ENCODE measurements at places on chromosomes 11 and 22. TPM values are rescaled to one million over a fixed set of nuclear protein-coding genes. Genes with fewer than 3 reads are reported as not detected.

DNA sequence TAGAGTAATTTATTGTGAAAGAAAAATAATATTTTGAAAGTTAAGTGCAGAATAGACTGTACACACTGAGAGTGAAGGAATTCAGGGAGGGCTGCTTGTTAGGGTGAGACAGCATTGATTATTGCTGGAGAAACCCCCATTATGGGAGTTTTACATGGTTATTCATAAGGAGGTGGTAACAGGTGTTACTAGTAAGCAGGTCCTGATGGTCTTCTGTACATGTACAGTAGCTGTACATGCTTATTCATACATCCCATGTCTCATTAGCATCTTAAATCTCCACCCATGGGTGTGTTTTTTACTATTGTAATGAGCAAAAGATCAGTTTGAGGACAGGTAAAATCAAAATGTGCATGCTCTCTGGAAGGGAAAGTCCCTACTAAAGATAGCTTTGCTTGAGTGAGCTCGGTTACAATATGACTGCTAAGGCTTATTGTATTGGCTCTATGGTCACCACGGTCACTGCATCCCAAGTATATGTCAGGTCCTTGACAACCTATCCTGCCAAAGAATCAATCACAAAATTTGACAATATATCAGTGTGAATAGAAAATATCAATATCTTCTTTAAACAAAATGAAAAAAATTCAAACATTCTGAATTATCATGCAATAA is 6.2 kb downstream of the KDM4F start:
- H3K36me3 ChIP-seq = no peaks in the 10 kb centered on the region
- H3K4me1 ChIP-seq = no peaks in the 10 kb centered on the region
- no peak overlapping the region for H3K4me3 ChIP-seq
- H3K27me3 ChIP-seq = no peaks in the 10 kb centered on the region
- no peak for DNase-seq

- no peak overlapping the region for H3K4me3 ChIP-seq
- peaks cover 33% of the 10 kb centered on the region for H3K4me1 ChIP-seq
- no peak for DNase-seq
- H3K27ac ChIP-seq = peak overlapping the region; percentile 5
- no peaks in the 10 kb centered on the region for H3K27me3 ChIP-seq
Measured at GRCh38 chr11:46513934-46514342, 79.9 kb downstream of the AMBRA1 start.

Gene NELL1
- 0.39 TPM for total RNA-seq

Gene LYVE1
- total RNA-seq = 0.94 TPM

GRCh38 chr22:25661073-25661472 is 80.9 kb upstream of the MYO18B start:
- H3K27me3 ChIP-seq = no peaks in the 10 kb centered on the region
- no peaks in the 10 kb centered on the region for H3K36me3 ChIP-seq
- 0 out of 2 replicates have a peak, but pooled peaks cover 3% of the 10 kb centered on the region for H3K4me1 ChIP-seq
- no peak overlapping the region for H3K27ac ChIP-seq
- DNase-seq = no peak
- H3K4me3 ChIP-seq = no peak overlapping the region

Gene SAA4
- not detected for total RNA-seq

Gene CRYBB2
- 1.0 TPM for total RNA-seq

- H3K27ac ChIP-seq = no peak overlapping the region
- H3K4me1 ChIP-seq = peaks cover 5% of the 10 kb centered on the region
- H3K4me3 ChIP-seq = no peak overlapping the region
Measured at GRCh38 chr11:111660822-111661221, 58.6 kb downstream of the SIK2 start.

DNA sequence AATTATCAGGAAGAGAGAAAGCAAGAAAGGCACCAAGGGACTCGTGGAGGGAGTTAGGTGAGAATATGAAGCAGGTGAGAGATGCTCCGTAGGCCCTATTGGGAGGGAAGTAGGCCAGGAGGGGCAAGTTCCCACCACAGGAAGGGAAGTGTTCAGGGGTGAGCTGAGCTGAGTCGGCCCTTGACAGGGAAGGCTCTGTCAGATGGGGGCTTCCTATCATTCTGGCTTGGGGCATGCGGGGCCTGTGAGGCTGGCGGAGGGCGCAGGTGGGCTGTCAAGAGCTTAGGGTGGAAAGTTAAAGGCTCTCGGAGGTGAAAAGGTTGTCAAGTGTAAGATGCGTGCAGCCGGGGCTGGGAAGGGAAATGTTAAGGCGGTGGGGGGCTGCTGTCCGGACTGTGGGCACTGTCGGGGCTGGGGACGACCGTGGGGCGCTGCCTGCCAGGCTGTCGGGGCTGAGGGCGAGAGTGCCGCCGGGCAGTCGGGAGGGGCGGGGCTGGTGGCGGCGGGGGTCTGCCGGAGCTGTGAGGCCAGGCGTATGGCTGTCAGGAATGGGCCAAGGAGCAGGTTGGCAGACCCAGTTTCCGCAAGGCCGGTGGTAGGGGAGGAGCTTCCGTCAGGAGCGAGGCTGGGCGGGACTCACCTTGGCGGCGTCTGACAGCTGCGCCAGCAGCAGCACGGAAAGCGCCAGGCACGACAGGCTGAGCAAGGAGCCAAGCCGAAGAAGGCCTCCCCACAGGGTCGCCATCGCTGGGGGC is 496 bp downstream of the TMEM9B start:
- H3K27ac ChIP-seq = peak overlapping the region; percentile 95
- H3K4me3 ChIP-seq = peak overlapping the region; percentile 97
- DNase-seq = peak; percentile 92

Gene TMEM191C
- 2.8 TPM for total RNA-seq

GRCh38 chr11:64850979-64851567 is 6.6 kb upstream of the CDC42BPG start:
- no peaks in the 10 kb centered on the region for H3K36me3 ChIP-seq
- no peak overlapping the region for H3K4me3 ChIP-seq
- H3K4me1 ChIP-seq = peaks cover 9% of the 10 kb centered on the region
- DNase-seq = peak; percentile 67

DNA sequence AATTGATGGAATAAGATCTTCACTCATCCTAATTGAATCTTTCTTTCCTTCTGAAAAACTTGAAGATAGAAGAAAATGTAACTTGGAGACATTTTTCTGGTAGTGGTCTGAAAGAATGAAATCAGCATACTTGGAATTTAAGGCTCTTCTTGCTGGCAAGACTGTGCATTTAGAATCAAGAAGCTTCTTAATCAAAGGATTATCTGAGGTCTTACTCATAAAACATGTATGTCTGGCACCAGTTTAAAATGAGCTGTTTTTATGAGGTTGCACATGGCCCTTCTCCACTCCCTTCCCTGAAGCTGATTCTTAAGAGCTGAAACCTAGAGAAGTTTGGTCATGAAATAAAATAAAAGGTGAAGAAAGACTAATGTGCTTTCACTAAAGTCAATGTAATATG is 77.3 kb downstream of the ARHGEF12 start:
- H3K27ac ChIP-seq = no peak overlapping the region
- H3K4me1 ChIP-seq = no peaks in the 10 kb centered on the region
- DNase-seq = no peak
- H3K4me3 ChIP-seq = no peak overlapping the region
- H3K36me3 ChIP-seq = no peaks in the 10 kb centered on the region

- peaks cover 4% of the 10 kb centered on the region for H3K4me1 ChIP-seq
- no peak overlapping the region for H3K4me3 ChIP-seq
- no peaks in the 10 kb centered on the region for H3K36me3 ChIP-seq
- H3K27me3 ChIP-seq = no peaks in the 10 kb centered on the region
Measured at GRCh38 chr22:27650985-27651384, 150.6 kb downstream of the MN1 start.

DNA sequence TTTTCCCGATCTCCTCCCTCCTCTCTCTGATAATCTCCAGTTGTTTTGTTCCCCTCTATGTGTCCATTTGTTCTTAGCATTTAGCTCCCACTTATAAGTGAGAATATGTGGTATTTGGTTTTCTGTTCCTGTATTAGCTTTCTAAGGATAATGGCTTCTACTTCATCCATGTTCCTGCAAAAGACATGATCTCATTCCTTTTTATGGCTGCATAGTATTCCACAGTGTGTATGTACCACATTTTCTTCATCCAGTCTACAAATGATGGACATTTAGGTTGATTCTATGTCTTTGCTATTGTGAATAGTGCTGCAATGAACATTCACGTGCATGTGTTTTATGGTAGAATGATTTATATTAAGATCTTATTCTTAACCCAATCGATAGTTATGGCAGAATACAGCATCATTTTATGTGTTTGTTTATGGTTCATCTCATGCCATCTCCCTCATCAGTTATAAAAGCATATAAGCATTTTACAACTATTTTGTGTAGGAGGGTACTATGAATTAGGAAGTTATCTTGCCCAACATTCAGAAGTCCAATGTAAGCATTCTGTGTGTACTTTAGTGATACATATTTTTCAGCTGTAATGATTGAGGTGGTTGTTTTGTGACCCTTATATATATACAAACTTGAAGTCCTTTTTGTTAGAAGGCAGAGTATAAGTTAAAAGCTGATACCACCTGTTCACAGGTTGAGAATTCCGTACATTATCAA is 3.2 kb downstream of the MS4A3 start:
- H3K4me1 ChIP-seq = peaks cover 5% of the 10 kb centered on the region
- no peak overlapping the region for H3K4me3 ChIP-seq
- no peak for DNase-seq
- no peaks in the 10 kb centered on the region for H3K36me3 ChIP-seq
- H3K27me3 ChIP-seq = no peaks in the 10 kb centered on the region

Gene AIFM3
- total RNA-seq = 1.7 TPM

Gene CFL1
- total RNA-seq = 981 TPM

DNA sequence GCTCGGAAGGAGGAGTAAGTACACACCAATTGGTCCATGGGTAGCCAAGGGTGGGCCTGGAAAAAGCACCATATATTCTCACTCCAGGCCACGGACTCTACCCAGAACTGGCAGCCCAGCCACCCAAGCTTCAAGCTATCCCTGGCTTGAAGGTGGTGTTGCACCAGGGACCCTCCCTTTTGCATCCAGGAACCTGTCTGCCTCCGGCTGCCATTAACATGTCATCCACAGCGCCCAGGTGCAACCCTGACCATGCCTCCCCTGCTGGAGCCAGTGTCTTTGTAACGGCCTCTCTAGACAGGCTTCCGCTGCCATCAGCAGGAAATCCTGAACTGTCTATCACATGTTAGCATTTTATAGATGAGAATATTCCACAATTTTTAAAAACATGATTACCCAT is 2158.5 kb upstream of the RAG2 start:
- no peak overlapping the region for H3K4me3 ChIP-seq
- no peak overlapping the region for H3K27ac ChIP-seq
- H3K36me3 ChIP-seq = no peaks in the 10 kb centered on the region
- no peaks in the 10 kb centered on the region for H3K4me1 ChIP-seq

Gene TPBGL
- 0.21 TPM for total RNA-seq

DNA sequence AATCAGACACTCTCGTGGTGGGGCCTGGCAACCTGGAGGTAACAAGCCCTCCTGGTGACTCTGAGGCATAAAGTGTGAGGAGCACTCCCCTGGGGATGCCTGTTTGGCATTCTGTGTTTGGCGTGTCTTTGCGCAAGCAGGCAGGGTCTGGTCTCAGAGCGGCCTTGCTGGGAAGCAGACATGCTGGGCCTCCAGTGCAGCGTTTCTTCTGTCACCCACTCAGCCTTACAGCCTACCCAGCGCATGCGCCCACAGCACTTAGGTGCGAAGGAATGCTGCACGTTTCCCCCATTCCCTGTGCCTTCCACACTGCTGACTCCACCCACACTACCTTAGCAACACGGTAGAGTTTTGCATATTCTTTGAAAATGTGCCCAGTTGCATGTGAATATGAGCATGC is 7.4 kb upstream of the CXCR5 start:
- H3K4me1 ChIP-seq = no peaks in the 10 kb centered on the region
- H3K27me3 ChIP-seq = no peaks in the 10 kb centered on the region
- no peak overlapping the region for H3K4me3 ChIP-seq
- H3K27ac ChIP-seq = no peak overlapping the region
- no peaks in the 10 kb centered on the region for H3K36me3 ChIP-seq
- DNase-seq = no peak

Gene TMEM86A
- total RNA-seq = 0.70 TPM

- DNase-seq = peak; percentile 26
- H3K27ac ChIP-seq = 0 out of 2 replicates have a peak overlapping the region, but pooled peaks have one; percentile 57
- H3K4me3 ChIP-seq = no peak overlapping the region
- no peaks in the 10 kb centered on the region for H3K36me3 ChIP-seq
- H3K4me1 ChIP-seq = peaks cover 14% of the 10 kb centered on the region
- H3K27me3 ChIP-seq = no peaks in the 10 kb centered on the region
Measured at GRCh38 chr11:93515441-93516025, 27.7 kb downstream of the SMCO4 start.

DNA sequence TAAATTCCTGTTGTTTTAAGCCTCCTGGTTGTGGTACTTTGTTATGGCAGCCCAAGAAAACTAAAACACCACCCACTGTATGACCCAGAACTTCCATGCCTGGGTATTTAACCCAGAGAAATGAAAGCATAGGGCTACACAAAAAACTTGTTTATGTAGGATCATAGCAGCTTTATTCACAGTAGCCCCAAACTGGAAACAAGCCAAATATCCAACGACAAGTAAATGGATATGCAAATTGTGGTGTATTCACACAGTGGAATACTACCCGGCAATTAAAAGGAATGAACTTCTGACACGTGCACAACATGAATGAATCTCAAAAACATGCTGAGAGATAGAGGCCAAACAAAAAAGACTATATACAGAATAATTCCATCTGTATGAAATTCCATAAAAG is 62.2 kb upstream of the NAV2 start:
- no peak for DNase-seq
- no peaks in the 10 kb centered on the region for H3K27me3 ChIP-seq
- H3K36me3 ChIP-seq = no peaks in the 10 kb centered on the region
- H3K4me3 ChIP-seq = no peak overlapping the region
- no peak overlapping the region for H3K27ac ChIP-seq

DNA sequence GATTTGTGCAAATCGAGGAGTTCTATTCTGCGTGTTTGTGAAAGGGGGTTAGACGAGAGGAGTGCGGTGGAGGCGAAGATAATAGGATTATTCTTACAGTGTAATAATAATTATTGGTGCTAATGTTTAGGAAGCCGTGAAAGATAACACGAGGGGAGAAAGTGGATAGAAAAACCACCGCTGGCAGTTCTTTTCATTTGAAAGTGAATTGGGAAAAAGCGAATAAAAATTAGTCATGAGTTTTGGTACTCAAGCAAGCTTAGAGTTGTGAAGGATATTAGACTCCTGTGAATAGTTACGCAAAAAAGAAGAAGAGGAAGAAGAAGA is 575 bp downstream of the SLC6A5 start:
- H3K4me1 ChIP-seq = peaks cover 34% of the 10 kb centered on the region
- no peak for DNase-seq
- no peaks in the 10 kb centered on the region for H3K36me3 ChIP-seq
- peaks cover 93% of the 10 kb centered on the region for H3K27me3 ChIP-seq

Gene OR51I1
- total RNA-seq = 1.1 TPM

Gene DUSP8
- 3.3 TPM for total RNA-seq

Gene PKP3
- 18.7 TPM for total RNA-seq

Measured in GM23338 (cell line).